Stimulated activated CD4-positive, alpha-beta T cell treated with anti-CD3 and anti-CD28 coated beads, Interleukin-4, amount 100 ng/mL, for 4 hours (primary cell): ENCODE measurements at places on chromosomes 5 and 9.

DNA sequence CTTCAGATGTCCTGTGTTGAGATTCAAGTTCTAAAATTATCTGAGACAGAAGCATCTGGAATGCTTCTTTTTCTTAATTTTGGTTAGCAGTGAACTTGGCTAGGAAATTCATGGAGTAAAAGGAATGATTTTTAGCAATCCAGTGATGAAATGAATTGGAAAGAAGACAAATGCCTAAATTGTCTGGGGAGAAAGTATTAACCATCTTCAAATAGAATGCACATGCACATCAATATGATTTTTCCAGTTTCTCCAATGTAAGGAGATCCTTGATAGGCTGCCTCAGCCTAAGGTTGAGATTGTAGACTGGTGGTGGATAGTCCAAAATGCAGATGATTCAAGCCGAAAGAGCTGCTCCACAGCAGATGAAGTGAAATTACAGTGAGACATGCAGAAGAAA is 106.7 kb downstream of the PCSK5 start:
- no peak for DNase-seq

GRCh38 chr9:125969868-125970267 is 222.7 kb downstream of the PBX3 start:
- no peak for DNase-seq

- no peak for DNase-seq
Measured at GRCh38 chr5:79544131-79544530, 30.2 kb upstream of the HOMER1 start.

DNA sequence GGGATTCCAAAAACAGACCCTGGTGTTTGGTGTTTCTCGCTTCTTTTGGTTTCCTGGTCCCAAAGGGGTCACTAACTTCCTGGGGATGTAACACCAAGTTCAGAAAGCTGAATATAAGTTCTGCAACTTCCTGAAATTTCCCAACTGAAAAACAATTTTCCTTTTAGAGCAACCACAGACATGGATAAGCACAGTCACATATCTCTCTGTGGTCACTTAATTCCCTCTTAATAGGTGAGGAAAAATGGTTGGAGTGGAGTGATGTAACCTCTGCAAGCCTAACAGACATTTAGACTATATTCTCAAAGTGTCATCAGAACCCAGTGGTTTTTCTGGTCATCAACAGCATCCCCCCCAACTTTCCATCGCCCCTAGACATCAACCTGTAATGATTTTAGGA is 135.3 kb downstream of the PRELID2 start:
- no peak for DNase-seq

DNA sequence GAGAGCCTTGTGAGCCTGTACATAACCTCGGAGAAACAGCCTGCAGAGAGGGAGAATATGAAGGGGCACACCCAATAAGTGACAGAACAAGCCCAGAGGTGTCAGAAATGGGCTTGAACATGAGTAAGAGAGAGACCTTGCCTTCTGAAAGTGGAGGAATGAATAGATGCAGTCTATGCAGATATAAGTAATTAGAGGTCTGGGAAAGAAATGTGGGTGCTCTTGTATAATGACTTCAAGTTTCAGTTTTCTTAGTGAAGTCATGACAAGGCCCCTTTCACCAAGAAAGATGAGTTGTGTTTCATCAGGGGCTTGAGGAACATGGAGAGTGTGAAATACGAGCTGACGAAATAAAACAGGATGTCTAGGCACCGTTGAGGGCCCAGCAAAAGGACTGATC is 15.1 kb downstream of the GRAMD2B start:
- no peak for DNase-seq

DNA sequence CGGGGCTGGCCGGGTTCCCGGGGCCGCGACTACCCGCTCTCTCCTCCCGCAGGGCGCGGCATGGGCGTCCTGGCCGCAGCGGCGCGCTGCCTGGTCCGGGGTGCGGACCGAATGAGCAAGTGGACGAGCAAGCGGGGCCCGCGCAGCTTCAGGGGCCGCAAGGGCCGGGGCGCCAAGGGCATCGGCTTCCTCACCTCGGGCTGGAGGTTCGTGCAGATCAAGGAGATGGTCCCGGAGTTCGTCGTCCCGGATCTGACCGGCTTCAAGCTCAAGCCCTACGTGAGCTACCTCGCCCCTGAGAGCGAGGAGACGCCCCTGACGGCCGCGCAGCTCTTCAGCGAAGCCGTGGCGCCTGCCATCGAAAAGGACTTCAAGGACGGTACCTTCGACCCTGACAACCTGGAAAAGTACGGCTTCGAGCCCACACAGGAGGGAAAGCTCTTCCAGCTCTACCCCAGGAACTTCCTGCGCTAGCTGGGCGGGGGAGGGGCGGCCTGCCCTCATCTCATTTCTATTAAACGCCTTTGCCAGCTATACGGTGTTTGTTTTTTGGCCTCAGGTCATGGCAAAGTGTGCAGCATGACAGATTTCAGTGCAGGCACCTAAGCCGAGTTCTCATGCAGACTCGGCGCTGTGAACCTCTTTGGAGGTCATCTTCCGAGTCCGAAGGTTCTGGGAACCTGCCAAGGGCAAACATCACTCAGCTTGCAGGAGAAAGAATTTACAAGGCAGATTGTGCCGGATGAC is 516 bp downstream of the MRPL41 start:
- no peak for DNase-seq
